Esophagus squamous epithelium (tissue), 5 donors: ENCODE measurements at places on chromosomes 11 and 22.

GRCh38 chr22:23243006-23243573 is 62.8 kb downstream of the BCR start:
- no peak for DNase-seq

DNA sequence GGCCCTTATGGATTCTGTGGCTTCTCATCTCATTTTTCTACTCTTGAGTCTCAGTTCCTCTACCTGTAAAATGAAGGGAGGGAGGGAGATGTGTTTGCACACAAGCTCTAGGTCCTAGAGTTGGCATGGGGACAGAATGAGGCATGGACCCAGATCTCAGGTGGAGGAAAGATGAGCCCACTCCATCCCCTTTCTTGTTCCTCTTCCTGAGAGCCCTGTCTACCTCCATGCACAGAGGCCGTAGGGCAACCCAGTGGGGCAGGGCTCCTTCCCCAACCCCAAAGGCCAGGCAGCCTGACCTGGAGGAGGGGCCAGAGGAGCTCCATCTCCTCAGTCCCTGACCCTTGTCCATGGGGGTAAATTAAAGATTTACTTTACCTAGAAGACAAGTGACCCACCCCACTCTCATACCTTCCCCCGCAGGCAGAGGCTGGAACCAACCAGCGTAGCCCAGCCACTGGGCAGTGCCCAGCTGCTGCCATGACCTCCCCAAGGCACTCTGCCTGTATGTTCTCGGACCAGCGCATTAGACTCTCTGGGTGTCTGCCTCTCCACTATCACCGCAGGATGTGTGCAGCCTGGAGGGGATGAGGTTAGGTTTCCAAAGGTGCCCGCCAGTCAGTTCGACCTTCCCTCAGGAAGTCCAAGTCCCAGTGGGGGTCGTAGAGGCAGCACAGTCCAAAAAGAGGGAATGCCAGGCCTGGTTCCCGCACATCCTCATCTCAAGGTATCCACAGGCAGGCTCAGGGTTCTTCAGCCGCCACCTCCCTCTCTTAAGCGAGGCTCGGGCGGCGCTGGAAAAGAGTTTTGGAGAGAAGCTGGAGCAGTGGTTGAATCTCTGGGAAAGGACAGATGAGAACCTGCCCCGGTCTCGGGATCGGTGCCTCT is 3.0 kb downstream of the SMTN start:
- DNase-seq = no peak

- DNase-seq = no peak
These were observed 83.0 kb downstream of the CDKN1C start for GRCh38 chr11:2802389-2803185.

- DNase-seq = no peak
These were observed 17.7 kb downstream of the CBL start for GRCh38 chr11:119223856-119224255.

DNA sequence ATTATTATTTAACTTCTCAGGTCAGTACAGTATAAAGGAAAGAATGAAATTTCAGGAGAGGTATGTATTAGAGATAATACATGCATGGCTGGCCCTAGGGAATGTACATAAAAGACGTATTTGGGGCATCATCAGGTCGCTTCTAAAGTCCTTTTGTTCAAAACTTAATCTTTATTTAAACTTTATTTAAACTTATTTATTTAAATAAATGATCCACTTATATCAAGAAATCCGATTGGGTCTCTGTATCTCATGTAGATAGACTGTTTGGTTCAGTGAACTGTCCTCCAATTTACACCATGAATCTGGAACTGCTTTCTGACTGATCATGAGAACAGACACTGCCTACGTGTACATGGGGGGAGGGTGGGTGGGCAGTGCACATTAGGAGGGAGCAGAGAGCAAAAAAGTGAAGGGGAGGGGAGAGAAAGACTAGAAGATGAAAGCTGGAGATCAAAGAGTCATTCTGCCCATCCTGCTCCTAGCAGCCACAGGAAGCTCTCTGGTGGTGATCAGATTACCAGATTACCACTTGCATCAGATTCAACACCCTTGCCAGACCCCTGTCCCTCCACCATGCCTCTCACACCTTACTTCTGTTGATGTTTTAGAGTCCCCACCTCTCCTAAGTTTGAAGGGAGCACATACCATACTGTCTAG is 92.1 kb upstream of the MTMR2 start:
- no peak for DNase-seq

- no peak for DNase-seq
These were observed 361.1 kb downstream of the ETS1 start for GRCh38 chr11:128226106-128226716.

GRCh38 chr11:135019899-135020298 is 607.9 kb upstream of the B3GAT1 start:
- no peak for DNase-seq

DNA sequence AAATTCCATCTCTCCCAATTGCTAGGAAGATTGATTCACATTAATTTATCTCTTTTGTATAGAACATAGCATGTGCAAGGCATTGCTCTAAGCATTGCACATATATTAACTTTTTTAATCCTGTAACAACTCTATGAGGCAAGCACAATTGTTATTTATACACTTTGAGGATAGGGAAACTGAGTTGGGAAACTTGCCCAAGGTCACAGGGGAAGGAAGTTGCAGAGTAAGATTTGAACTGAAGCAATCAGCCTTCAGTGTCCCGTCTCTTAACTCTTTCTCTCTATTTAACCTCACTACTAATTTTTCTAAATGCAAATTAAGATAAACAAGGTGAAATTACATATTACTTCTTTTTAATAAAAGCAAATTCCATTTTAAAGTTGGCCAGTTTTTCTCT is 22.2 kb downstream of the OR56B4 start:
- no peak for DNase-seq
